ENCODE measurements at places on chromosomes 11 and 22. TPM values are rescaled to one million over a fixed set of nuclear protein-coding genes. Genes with fewer than 3 reads are reported as not detected.

- no peak overlapping the region for H3K27ac ChIP-seq
- H3K4me1 ChIP-seq = no peaks in the 10 kb centered on the region
- no peaks in the 10 kb centered on the region for H3K27me3 ChIP-seq
- no peak for DNase-seq
- H3K4me3 ChIP-seq = no peak overlapping the region
Measured at GRCh38 chr11:88194990-88195389, 19.7 kb upstream of the RAB38 start.

GRCh38 chr22:18005201-18005926, 19.0 kb downstream of the MICAL3 start:
- H3K36me3 ChIP-seq = no peaks in the 10 kb centered on the region
- no peak overlapping the region for H3K27ac ChIP-seq
- no peak overlapping the region for H3K4me3 ChIP-seq
- no peaks in the 10 kb centered on the region for H3K4me1 ChIP-seq

DNA sequence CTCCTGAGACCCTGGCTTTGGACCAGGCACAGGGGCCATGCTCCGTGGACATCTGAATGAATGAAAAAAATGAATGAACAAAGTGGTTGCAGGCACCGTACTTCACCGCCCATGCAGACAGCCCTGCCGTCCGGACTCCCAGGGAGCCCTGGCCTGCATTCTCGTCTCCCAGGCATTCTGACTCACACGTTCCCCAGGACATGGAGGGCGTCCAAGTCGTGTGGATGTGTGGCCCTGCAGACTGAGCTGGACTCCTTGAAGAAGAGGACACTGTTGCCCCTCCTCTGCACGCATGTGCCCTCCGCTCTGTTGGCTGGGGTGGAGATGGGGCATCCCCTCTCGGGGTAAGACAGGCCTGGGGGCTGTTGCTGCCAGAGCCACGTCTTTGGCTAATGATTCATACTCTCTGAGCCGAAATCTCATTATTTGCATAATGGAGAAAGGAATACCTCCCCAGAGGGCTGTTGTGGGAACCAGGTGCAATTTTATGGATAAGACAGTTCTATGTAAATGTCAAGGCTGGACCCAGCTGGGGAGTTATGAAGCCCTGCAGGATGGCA, 49.7 kb downstream of the RTL6 start:
- peaks cover 16% of the 10 kb centered on the region for H3K4me1 ChIP-seq
- peak; percentile 97 for DNase-seq
- H3K27ac ChIP-seq = peak overlapping the region; percentile 84
- H3K27me3 ChIP-seq = no peaks in the 10 kb centered on the region

- no peak overlapping the region for H3K27ac ChIP-seq
- H3K27me3 ChIP-seq = no peaks in the 10 kb centered on the region
- H3K36me3 ChIP-seq = no peaks in the 10 kb centered on the region
- H3K4me1 ChIP-seq = no peaks in the 10 kb centered on the region
- H3K4me3 ChIP-seq = no peak overlapping the region
- peak; percentile 10 for DNase-seq
Measured at GRCh38 chr11:84437071-84437980, 1151.2 kb upstream of the CCDC90B start.

DNA sequence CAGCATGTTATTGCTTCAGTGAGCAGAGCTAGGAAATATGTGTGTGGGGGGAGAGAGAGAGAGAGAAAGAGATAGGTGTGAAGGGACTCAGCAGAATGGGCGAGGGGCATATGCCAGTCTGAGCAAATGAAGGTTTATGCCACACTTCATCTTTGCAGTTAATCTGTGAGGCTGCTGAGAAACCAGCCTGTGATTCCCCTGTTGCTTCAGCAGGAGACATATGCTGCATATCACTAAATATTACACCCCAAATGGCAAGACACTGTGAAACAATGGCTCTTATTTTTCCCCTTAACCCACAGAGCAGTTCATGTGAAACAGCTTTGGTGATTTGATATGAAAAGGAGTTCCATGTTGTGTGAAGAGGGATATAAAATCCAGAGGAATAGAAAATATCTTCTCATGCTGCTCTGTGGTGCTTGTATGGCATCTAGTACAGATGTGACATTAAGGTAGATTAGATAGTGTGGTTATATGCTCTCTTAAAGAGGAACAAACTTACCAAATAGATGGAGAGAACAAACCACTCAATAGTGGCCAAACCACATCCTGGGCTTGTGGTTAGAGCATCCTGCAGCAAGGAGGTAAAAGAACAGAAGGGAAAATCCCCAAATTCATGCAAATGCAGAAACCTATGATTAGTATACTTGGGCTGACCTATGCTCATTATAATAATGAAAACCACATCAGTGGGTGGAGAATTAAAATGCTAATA, 864.2 kb downstream of the FAM181B start:
- H3K27me3 ChIP-seq = no peaks in the 10 kb centered on the region
- no peak overlapping the region for H3K4me3 ChIP-seq
- DNase-seq = peak; percentile 2
- no peak overlapping the region for H3K27ac ChIP-seq
- no peaks in the 10 kb centered on the region for H3K4me1 ChIP-seq

DNA sequence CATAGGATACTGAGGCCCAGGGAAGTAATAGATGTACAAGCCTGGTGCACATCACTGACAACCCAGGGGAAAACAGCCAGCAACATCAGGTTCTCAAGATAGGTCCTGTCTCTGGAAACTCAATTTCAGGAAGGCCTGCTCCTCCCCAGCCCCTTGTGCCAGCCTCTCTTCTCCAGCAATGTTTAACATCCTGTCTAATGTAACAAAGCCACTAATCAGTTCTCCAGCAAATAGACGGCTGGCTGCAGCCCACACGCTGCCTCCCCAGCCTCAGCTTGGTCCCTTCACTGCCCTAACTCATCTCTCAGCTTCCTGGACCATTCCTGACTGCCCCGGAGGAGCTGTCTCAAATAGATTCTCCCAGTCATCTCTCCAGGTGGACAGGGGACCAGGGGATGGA, 37.8 kb downstream of the RPL27A start:
- DNase-seq = no peak
- no peak overlapping the region for H3K4me3 ChIP-seq
- peaks cover 64% of the 10 kb centered on the region for H3K4me1 ChIP-seq
- peak overlapping the region; percentile 95 for H3K27ac ChIP-seq
- H3K27me3 ChIP-seq = no peaks in the 10 kb centered on the region

GRCh38 chr22:50502628-50503474, 4.7 kb downstream of the LMF2 start:
- no peak overlapping the region for H3K27ac ChIP-seq
- no peaks in the 10 kb centered on the region for H3K4me1 ChIP-seq
- no peak for DNase-seq
- no peaks in the 10 kb centered on the region for H3K27me3 ChIP-seq
- peaks cover 19% of the 10 kb centered on the region for H3K36me3 ChIP-seq

DNA sequence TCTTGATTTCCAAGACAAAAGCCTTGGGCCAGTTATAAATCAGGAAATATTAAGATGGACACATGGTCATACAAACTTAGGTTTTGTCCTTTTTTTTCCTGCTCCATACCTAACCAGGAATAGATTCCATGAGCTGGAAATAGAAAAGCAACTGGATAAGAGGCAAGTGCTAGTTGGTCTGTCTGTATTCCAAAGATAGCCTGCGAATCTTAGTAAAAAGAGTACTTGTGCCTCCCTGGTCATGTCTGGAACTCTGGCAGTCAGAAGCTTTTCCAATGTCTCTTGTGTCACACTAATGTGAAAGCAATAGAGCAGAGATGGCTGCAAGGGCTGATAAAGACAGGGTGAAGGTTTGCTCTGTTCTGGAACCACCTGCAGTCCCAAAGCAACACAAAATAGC, 590.2 kb upstream of the ANO5 start:
- H3K27me3 ChIP-seq = no peaks in the 10 kb centered on the region
- H3K4me1 ChIP-seq = no peaks in the 10 kb centered on the region
- H3K4me3 ChIP-seq = no peak overlapping the region
- DNase-seq = no peak
- H3K36me3 ChIP-seq = no peaks in the 10 kb centered on the region
- no peak overlapping the region for H3K27ac ChIP-seq

DNA sequence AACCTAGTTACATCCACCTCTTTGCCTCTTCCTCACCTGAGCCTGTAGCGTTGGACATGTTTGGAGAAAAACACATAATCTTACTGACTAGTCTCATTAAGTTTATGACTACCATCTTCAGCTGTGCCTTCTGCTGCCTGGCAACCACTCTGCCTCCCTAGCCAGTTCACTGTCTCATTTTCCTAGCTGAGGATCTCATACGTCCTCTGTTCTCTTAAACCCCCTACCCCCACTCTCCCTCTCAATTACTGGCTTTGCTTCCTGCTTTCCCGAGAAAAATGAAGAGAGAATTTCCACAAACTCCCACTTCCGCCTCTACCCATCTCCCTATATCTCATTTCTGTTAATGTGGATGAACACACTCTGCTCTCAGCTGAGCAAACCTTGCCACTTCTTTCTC, 239.3 kb upstream of the POU2AF2 start:
- H3K4me3 ChIP-seq = no peak overlapping the region
- H3K36me3 ChIP-seq = no peaks in the 10 kb centered on the region
- DNase-seq = no peak

DNA sequence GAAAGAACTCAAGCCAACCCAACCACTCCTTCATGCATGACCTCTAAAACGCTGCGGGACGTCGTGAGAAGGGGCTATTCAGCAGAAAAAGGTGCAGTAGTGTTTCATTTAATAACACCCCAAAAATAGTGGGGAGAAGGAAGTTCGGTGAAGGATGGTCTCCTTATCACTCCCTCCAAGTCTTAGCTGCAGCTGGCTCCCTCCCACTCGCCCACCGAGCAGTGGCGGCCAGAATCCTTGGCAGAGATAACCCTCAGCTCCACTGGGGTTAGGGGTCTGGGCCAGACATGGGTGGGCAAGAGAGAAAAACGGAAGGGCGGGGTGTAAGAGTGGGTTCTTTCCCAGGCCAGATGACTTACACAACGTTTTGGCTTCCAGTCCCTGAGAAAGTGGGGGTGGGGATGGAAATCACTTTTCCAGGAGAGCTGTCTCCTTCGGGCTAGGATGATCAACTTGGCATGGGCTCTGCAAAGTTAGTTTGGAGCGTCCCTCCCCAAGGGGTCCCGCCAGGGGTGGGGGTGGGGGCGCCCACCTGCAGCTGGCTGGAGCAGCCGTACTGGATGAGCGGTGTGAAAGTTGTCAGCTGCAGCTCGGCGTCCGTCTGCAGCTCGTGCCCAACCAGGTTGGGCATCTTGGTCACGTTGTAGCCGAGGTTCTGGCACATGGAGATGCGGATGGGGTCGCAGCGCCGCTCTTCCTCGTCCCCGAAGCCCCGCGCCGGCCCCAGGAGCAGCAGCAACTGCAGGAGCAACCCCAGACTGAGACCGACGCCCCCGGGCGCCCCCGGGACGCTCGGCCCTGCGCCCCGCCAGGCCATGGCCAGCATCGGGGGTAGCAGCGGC, 705 bp downstream of the FZD4 start:
- H3K27ac ChIP-seq = no peak overlapping the region
- DNase-seq = no peak

GRCh38 chr22:50403701-50404101, 60.6 kb downstream of the PPP6R2 start:
- H3K36me3 ChIP-seq = no peaks in the 10 kb centered on the region
- no peak overlapping the region for H3K27ac ChIP-seq

DNA sequence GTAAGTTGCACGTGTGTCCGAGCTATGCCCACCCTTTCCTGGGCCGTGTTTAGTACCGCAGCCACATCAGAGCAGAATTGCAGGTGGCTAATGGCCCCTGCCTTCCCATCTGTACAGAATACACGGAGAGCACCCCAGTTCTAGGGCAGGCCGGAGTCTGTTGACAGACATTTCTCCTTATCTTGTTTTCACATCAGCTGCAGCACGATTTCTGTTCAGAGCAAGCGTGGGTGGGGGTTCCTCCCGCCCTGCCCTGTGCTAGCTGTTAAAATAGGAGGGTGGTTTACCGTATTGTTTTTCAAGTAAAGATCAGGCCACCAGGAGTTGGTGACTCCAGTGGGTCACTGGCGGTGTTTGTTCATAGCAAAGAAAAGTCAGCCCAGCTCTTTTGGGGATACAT, 41.1 kb downstream of the UBASH3B start:
- H3K27ac ChIP-seq = no peak overlapping the region
- H3K36me3 ChIP-seq = no peaks in the 10 kb centered on the region
- no peak overlapping the region for H3K4me3 ChIP-seq
- peaks cover 5% of the 10 kb centered on the region for H3K4me1 ChIP-seq

DNA sequence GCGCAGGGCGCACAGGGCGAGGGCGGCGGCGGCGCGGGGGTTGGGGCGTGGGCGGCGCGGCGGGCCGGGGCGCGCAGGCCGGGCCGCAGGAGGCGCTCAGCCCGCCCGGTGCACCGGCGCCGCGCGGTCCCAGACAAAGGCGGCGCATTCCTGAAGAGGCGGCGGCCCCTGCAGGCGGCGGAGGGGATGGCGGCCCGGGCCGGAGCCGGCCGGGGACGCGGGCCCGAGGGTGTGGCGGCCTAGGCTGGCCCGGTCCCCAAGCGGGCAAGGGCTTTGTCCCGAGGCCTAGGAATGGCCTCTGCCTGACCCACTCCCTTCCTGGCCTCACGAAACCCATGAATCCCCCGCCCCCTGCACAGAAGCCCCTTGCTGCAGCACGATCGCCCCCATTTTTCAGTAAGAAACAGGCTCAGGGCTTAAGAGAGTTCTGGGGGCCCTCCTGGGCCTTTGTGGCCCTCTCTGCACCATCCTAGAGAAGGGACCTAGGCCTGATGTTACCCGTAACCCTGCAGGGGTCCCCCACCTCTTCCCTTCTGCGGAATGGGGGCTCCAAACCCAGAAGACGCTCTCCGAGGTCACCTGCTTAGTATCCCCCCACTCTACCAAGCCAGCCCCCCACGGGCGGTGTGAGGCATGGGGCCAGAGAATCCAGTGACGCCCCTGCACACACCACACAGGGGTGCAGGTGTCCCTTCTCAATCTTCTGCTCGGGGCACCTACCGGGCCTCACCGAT, at the start of gene RTN4R:
RTN4R (minus strand) TSS at position 40 of the 734 bp plus-strand sequence. CDS start 226 bp downstream, outside the sequence.
- no peak within 1 kb of the TSS for H3K27ac ChIP-seq
- H3K4me1 ChIP-seq = no peaks in the 10 kb centered on the region
- no peaks in the 10 kb centered on the region for H3K36me3 ChIP-seq
- H3K27me3 ChIP-seq = no peaks in the 10 kb centered on the region
- peak within 1 kb of the TSS; percentile 25 for H3K4me3 ChIP-seq

- no peak for DNase-seq
- no peaks in the 10 kb centered on the region for H3K36me3 ChIP-seq
- H3K27me3 ChIP-seq = no peaks in the 10 kb centered on the region
Measured at GRCh38 chr11:19963697-19964387, 196.4 kb downstream of the DBX1 start.

SSTR3 gene
- polyA plus RNA-seq = not detected

TMEM86A gene
- 0.21 TPM for polyA plus RNA-seq

PGM2L1 gene
- 1.3 TPM for polyA plus RNA-seq

XKR3 gene
- polyA plus RNA-seq = not detected

ZFTA gene
- polyA plus RNA-seq = 6.0 TPM

MUC6 gene
- not detected for polyA plus RNA-seq

IL18 gene
- polyA plus RNA-seq = 0.77 TPM

All from fibroblast of lung (primary cell).